ENCODE measurements at places on chromosomes 12 and 14. TPM values are rescaled to one million over a fixed set of nuclear protein-coding genes. Genes with fewer than 3 reads are reported as not detected.

Gene TMPRSS12
- not detected for total RNA-seq

Gene NKX2-1
- total RNA-seq = not detected

Gene DACT1
- total RNA-seq = 4.3 TPM

Gene KRT79
- total RNA-seq = not detected

Gene CDKN3
- total RNA-seq = 66.2 TPM

Gene BIN2
- 173 TPM for total RNA-seq
